T-helper 17 cell (primary cell): ENCODE measurements at places on chromosomes 13 and 19.

DNA sequence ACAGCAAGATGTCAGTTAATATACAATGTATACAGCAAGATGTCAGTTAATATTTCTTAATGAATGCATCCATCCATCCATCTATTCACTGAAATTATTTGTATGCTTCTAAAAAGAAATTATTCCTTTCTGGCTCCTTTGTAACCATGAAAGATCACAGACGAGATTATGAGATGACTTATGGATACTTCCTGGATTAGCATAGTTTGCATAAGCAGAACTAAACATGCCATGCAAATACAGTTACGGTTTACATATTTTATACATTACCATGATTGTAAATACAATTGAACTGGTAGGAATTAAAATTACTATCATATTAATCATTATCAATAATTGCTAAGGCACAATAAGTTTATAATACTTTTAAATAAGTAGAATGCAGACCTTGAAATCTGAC is 32.7 kb downstream of the NALCN start:
- no peaks in the 10 kb centered on the region for H3K4me1 ChIP-seq
- H3K27ac ChIP-seq, result no peak overlapping the region
- no peaks in the 10 kb centered on the region for H3K36me3 ChIP-seq
- peaks cover 6% of the 10 kb centered on the region for H3K27me3 ChIP-seq

DNA sequence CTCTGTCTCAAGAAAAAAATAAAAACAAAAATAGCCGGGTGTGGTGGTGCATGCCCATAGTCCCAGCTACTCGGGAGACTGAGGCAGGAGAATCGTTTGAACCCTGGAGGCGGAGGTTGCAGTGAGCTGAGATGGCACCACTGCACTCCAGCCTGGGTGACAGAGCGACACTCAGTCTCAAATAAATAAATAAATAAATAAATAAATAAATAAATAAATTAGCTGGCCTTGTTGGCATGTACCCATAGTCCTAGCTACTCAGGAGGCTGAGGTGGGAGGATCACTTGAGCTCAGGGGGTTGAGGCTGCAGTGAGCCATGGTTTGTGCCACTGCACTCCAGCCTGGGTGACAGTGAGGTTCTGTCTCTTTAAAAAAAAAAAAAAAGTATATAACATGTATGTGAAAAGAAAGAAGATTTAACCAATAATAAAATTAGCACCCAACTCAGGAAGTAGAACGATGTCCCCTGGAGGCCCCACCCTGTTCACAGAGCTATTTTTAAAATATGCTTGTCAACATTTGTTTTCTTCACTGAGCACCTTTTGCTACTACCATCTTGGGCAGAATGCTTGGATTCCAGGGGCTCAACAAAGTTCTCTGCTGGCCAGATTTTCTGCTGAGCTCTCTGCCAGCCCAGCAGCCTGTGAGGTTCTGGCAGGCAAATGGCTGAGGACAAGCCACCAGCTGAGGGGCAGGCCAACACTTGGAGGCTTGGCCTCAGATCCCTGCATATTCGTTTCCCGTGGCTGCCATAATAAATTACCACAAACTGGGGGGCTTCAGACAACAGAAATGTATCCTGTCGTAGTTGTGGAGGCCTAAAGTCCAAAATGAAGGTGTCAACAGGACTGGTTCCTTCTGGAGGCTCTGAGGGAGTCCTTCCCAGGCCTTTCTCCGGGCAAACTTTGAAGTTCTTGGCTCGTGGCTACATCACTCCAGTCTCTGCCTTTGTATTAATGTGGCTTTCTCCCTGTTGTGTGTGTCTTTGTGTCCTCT is 5.2 kb downstream of the SLC25A42 start:
- H3K27me3 ChIP-seq, result no peaks in the 10 kb centered on the region

GRCh38 chr13:110965038-110965754 is 50.3 kb upstream of the ANKRD10 start:
- H3K27me3 ChIP-seq, result no peaks in the 10 kb centered on the region
- no peaks in the 10 kb centered on the region for H3K36me3 ChIP-seq
- H3K27ac ChIP-seq, result no peak overlapping the region
- no peak overlapping the region for H3K4me3 ChIP-seq
- no peaks in the 10 kb centered on the region for H3K4me1 ChIP-seq
- DNase-seq, result no peak

DNA sequence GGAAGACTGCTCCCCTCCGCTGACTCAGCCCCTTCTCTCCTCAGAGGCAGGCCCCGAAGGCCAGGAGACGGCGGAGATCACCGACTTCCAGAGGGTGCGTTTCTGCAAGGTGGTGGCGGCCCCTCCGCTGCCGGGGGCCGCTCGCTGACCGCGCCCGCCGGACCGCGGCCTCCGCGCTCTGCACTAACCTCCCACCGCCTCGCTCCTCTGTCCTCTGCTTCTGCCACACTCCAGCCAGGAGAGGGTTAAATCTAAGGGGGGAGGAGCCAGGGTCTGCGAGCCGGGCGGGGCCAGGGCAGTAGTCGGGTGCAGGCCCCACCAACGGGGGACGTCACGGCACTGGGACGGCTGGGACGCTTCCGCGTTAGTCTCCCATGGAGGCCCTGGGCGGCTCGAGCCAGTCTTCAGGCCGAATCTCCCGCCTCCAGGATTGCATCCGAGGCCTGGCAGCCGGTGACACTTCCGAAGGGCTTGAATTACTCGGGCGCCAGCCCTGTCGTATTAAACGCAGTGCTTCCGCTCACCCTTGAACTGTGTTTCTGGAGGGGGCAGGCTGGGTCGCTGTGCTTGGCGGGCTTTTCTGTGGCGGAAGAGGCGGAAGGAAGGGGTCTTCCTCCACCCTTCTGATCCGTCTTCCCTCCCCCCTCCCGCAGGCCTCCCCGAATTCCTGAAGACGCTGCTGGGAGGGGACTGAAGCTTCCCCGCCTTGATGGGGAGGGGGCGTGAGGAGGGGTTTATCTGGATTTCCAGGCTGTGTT is 1.2 kb upstream of the INAFM1 start:
- peaks cover 18% of the 10 kb centered on the region for H3K4me1 ChIP-seq
- DNase-seq, result peak; percentile 82
- H3K27ac ChIP-seq, result peak overlapping the region; percentile 97
- H3K27me3 ChIP-seq, result no peaks in the 10 kb centered on the region
- peak overlapping the region; percentile 96 for H3K4me3 ChIP-seq

GRCh38 chr13:48490241-48490640 is 42.6 kb downstream of the RCBTB2 start:
- peaks cover 6% of the 10 kb centered on the region for H3K36me3 ChIP-seq
- peaks cover 24% of the 10 kb centered on the region for H3K4me1 ChIP-seq
- H3K4me3 ChIP-seq, result peak overlapping the region; percentile 43
- no peak for DNase-seq
- no peak overlapping the region for H3K27ac ChIP-seq
- H3K27me3 ChIP-seq, result no peaks in the 10 kb centered on the region

GRCh38 chr19:38729653-38730469 is 14.4 kb downstream of the CAPN12 start:
- peak overlapping the region; percentile 21 for H3K4me3 ChIP-seq
- peak overlapping the region; percentile 67 for H3K27ac ChIP-seq
- no peaks in the 10 kb centered on the region for H3K27me3 ChIP-seq
- H3K4me1 ChIP-seq, result peaks cover 21% of the 10 kb centered on the region
- H3K36me3 ChIP-seq, result no peaks in the 10 kb centered on the region
- peak; percentile 59 for DNase-seq

DNA sequence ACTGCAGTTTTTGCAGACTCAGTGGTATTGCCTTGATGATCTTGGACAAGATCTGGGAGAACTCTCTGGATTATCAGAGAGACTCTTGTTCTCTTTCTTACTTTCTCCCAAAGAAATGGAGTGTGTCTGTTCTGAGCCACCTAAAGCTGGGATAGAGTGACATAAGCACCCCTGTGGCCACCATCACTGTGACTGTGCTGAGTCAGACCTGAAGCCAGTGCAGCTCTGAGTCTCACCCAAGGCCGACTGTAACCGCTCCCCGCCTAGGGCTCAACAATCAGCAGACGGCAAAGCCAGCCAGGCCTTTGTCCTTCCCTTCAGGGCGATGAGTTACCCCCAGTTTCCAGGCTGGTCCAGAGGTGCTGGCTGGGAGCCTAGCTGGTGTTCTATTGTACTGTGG is 795.6 kb downstream of the UQCRFS1 start:
- no peak for DNase-seq
- no peak overlapping the region for H3K27ac ChIP-seq
- no peak overlapping the region for H3K4me3 ChIP-seq
- no peaks in the 10 kb centered on the region for H3K4me1 ChIP-seq

- DNase-seq, result no peak
- peaks cover 6% of the 10 kb centered on the region for H3K36me3 ChIP-seq
These were observed 46.5 kb upstream of the TFDP1 start for GRCh38 chr13:113537909-113538688.

DNA sequence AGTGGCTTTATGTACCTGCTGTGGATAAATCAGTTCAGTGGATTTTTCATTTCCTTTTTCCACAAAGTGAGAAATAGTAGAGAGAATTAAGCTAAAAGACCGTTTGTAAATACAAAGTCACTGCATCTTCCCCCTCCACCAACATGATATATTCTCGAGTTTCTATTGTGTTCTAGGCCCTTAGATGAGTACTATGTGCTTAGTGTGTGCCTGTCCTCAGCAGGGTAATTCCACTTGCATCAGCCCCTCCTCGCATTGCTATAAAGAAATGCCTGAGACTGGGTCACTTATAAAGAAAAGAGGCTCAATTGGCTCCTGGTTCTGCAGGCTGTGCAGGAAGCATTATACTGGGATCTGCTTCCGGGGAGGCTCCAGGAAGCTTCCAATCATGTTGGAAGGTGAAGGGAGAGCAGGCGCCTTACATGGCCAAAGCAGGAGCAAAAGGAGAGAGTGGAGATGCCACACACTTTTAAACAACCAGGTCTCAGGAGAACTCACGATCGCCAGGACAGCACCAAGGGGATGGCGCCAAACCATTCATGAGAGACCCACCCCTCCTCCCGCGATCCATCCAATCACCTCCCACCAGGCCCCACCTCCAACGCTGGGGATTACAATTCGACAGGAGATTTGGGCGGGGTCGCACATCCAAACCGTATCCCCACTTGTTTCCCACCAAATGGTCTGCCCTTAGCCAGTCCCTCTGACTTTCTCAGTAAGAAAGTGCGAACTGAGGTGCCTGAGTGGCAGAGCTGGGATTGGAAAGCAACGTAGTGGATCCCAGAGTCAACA is 102.3 kb upstream of the ABCC4 start:
- H3K27me3 ChIP-seq, result peaks cover 11% of the 10 kb centered on the region
- H3K36me3 ChIP-seq, result peaks cover 2% of the 10 kb centered on the region
- no peak for DNase-seq

DNA sequence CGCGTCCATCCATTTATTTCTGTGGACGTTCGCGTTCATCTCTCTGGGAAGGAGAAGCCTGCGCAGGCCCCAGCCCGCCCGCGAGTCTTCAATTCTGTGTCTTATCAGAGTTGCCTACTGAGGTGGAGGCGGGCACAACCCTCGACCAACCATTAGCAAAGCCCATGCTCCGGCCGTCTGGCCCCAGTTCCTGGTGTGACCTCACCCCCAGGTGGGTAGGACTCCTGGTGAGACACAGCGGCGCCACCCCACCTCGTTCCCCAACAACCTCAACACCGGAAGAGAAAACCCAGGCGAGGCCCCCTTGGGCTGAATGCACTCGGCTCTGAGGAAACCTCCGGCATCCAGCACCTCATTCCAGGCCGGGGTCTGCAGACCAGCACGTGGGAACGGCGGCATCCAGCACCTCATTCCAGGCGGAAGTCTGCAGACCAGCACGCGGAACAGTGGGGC is 14.7 kb downstream of the ZNF787 start:
- H3K27ac ChIP-seq, result no peak overlapping the region
- no peak for DNase-seq
- no peaks in the 10 kb centered on the region for H3K36me3 ChIP-seq
- no peaks in the 10 kb centered on the region for H3K27me3 ChIP-seq
- H3K4me3 ChIP-seq, result no peak overlapping the region

DNA sequence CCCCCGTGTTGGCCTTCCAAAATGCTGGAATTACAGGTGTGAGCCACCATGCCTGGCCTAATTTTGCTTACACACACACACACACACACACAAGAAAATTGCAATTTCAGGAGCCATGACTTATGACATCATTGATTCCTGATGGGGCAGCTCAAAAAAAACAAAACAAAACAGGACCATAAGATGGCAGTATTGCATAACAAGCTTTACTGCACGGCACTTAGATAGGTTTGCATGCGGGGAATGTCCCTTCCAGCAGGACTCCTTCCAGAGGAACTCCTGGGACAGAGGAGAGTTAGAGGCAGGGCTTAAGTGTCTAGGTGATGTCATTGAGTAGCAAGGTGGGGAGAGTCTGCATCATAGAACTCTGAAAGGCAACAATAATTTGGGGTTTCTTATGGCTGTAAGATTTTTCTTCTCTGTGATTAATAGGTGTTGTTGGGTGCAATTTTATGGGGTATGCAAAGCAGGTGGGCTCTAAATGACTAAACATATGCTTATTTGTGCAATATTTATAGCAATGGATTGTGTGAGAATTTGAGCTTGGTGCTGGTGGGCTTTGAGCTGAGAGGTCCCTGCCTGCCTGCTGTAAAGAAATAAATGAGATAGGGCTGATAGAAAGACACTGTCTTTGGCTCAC is 9.0 kb upstream of the ACSBG2 start:
- H3K36me3 ChIP-seq, result no peaks in the 10 kb centered on the region
- H3K27me3 ChIP-seq, result no peaks in the 10 kb centered on the region

GRCh38 chr13:103078158-103078557 is 11.9 kb upstream of the SLC10A2 start:
- no peaks in the 10 kb centered on the region for H3K4me1 ChIP-seq
- no peak for DNase-seq
- H3K36me3 ChIP-seq, result no peaks in the 10 kb centered on the region

DNA sequence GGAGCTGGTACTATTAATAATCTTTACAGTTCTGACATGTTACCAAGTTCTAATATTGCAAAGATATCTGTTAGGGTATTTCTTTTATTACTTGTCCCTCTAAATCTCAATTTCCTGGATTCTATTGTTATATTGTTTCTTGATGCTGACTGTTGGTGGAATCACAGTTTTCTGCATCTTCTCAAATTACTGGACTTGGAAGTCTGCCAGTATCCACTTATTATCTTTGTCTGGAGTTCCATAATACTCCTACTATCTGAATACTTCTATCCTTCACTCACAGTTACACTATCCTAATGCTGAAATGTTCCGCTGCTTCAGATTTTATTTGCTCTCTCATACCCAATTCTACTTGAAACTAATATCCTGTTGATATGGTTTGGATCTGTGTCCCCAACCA is 1985.7 kb upstream of the PRR20A start:
- H3K36me3 ChIP-seq, result no peaks in the 10 kb centered on the region
- H3K4me3 ChIP-seq, result no peak overlapping the region

DNA sequence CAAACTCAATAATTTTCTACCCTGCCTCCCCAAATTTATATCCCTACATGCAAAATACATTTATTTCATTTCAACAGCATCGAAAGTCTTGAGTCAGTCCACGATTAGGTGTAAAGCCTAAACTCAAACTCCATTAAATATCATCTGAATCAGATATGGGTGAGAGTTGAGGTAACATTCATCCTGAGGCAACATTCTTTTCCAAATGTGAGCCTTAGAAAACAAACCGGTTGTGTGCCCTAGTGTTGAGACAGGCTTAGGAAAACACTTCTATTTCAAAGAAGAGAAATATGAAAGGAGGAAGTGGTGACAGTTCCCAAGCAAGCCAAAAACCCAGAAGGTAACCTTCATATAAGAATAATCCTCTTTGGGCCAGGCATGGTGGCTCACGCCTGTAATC is 12.1 kb upstream of the ZNF441 start:
- no peaks in the 10 kb centered on the region for H3K36me3 ChIP-seq
- no peak overlapping the region for H3K27ac ChIP-seq
- H3K4me3 ChIP-seq, result no peak overlapping the region
- H3K27me3 ChIP-seq, result no peaks in the 10 kb centered on the region
- no peaks in the 10 kb centered on the region for H3K4me1 ChIP-seq
